B cell (primary cell): ENCODE measurements at places on chromosomes 2 and 18. TPM values are rescaled to one million over a fixed set of nuclear protein-coding genes. Genes with fewer than 3 reads are reported as not detected.

MTLN gene
- 17.1 and 23.2 TPM in 2 replicates for total RNA-seq

TXNDC2 gene
- total RNA-seq = 0.22 and 0.73 TPM in 2 replicates

- no peak for DNase-seq
- H3K36me3 ChIP-seq = no peaks in the 10 kb centered on the region
- no peak overlapping the region for H3K4me3 ChIP-seq
- peaks cover 4% of the 10 kb centered on the region for H3K27me3 ChIP-seq
- H3K4me1 ChIP-seq = no peaks in the 10 kb centered on the region
- H3K27ac ChIP-seq = no peak overlapping the region
Observed at GRCh38 chr2:128465246-128466170, 146.8 kb upstream of the HS6ST1 start.

DNA sequence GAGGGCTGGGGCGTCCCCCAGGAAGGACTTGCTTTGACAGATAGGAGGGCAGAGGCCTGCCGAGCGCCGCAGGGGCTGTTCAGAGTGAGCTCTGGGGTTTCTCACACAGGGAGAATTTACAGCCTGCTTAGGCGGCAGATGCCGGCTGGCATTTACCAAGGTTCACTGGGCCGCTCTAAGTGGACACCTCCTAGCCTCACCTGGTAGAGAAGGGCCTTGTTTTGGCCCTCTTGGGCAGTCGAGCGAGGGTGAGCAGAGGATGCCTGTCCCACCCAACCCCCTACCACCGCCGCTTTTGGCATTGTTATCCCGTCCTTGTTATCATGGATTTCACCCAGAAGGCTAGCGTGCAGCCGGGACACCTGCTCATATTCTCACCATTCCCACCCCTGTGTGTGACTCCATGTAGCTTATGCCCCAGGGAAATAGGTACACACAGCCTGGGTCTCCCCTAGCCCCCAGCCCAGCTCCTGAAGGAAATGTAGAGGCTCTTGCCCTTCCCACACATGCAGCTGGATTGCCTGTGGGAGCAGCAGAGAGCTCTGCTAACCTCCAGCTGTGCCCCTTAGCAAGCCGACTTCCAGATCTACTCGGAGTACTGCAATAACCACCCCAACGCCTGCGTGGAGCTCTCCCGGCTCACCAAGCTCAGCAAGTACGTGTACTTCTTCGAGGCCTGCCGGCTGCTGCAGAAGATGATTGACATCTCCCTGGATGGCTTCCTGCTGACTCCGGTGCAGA lies 52.4 kb downstream of the FAM168B start:
- H3K27ac ChIP-seq = no peak overlapping the region
- no peaks in the 10 kb centered on the region for H3K36me3 ChIP-seq
- peaks cover 7% of the 10 kb centered on the region for H3K4me1 ChIP-seq
- H3K27me3 ChIP-seq = peaks cover 31% of the 10 kb centered on the region
- H3K4me3 ChIP-seq = no peak overlapping the region

GRCh38 chr18:9902832-9903231 lies 11.0 kb upstream of the VAPA start:
- no peaks in the 10 kb centered on the region for H3K27me3 ChIP-seq
- H3K27ac ChIP-seq = no peak overlapping the region
- no peaks in the 10 kb centered on the region for H3K36me3 ChIP-seq
- no peak for DNase-seq
- no peaks in the 10 kb centered on the region for H3K4me1 ChIP-seq
